ENCODE measurements at places on chromosomes 3 and 15.

DNA sequence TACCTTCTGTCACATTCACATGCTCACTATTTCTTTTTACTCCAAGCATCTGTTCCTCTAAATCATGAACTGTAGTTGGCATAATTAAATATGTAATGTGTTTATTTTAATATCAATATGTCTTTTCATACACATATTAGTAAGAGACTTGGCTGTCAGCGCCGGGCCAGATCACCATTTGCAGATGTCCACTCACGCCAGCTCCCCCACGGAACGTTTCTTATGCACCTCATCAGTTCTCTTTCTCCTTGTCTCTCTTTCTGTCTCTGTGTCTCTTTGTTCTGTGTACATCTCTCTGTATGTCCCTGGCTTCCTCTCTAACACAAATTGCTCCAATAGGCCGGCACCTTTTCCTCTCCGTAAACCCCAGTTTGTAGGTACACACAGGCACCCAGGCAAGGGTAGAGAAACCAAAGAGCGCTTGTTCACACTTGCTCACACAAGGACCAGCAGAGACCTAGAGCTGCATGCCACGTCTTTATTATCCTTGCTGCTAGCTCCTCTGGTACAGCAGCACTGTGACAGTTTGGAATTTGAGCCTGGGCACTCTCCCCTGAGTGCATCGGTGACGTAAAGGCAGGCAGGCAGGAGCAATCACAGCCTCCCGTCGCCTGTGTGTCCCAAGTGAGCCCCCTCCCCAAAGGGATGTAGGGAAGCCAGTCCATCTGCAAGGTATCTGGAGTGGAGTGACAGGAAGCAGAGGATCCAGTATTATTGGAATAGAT lies 40.4 kb downstream of the CACNA1D start:
- no peak for DNase-seq

DNA sequence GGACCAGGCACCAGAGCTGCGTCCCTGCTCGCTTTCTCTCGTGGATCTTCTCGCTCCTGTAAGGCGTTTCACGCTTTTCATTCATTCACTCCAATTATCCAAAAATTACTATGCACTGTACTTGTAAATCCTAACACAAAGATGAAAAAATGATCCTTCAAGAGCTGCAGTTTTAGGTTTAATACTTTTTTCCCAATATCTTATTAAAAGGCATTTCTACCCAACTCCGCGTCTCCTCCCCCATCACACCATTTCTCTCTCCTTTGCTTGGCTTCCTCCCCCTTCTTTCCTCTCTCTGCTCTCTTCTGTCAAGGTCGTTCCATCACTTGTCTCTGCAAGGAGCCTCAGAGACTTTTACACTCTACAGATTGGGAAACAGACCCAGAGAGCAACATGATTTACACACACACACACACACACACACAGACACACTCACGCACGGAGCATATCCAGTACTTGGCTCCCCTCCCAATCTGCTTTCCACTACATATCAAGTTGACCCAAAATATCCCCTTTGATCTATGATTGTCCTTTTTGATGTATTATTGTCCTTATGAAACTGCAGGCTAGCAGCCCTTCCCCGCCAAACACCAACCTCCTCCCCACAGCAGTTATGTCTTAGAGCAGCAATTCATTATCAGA lies 479 bp upstream of the CLDN1 start:
- DNase-seq: no peak

GRCh38 chr3:158845765-158846350 lies 44.0 kb downstream of the MFSD1 start:
- peak; percentile 33 for DNase-seq

DNA sequence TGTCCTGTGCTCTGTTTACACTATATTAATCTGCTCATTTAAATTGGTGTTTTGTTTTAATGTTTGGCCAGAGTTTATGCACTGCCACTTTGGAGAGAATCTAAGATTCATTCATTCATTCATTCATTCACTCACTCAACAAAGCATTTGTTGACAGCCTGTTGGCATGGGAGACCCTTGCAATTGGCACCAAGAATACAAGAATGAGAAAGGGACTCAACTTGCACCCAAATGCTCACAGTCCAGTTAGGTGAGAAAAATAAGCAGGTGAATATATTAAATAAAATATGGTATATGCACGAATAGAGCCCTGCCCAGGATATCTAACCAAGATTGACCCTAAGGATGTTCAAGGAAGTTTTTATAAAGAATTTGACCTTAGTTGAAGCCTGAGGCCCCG lies 80.4 kb downstream of the TGFBR2 start:
- no peak for DNase-seq

DNA sequence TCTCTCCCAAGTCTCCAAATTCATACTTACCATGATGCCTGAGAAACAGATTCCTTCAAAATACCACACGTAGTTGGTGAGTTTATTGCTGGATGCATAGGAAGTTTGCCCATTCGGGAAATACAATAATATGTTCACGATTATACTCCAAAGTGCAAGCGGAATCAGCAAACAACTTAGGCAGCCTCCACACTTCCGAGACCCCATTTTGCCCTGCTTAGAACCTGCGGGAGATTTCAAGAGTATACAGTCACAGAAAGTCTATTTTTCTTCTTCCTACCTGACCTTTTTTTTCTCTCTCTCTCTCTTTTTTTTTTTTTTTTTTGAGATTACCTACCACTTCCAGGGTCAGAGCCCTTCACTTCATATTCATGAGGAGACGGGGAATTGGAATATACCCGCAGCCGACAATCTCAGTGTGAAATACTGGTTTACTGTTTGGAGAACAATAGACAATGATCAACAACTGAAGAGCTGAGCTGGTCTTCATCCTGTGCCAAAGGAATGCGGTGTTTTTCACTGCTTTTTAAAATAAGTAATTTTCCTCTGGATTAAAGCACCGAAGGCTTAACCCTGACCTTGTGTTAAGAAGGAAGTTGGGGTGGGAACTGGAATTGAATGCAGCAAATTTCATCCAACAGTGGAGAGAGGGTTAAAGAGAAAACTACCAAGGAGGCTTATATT lies at the start of gene TM4SF18:
Gene TM4SF18, minus strand, starts transcription at position 461 of the 684 bp plus-strand sequence. Its CDS starts 254 bp downstream, at position 207.
- DNase-seq: no peak

DNA sequence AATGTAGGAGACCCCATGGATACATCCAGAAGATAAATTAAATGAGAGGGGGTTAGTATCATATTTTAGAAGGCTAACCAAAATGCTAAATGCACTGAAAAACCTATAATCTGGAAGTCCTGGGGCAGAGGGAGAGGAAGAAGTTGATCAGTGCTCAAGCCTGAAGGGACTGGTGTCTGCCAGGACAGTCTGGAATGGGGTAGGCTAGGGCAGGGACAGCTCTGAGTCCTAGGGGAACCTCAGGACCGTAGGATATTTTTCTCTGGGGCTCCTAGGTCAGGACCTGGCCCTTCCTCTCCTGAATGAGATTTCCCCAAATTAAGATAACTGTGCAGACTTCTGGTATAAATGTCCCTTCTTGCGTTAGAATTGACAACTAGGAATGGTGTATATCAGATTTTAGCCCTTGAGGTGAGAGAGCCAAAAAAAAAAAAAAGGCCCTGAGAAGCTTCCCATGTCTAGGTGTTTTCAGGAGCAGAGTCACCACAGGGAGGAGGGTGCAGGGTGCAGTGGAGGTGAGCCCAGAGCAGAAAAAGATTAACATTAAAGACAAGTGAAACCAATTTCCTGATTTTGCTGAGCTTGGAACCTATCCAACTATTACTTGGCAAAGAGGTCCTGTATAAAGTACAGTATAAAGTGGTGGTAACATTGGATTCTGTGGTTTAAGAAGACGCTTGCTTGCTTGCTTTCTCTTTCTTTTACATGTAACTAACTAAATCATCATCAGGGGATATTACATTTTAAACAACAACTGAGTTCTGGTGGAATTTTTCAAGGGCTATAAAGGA lies 63.5 kb downstream of the HACD2 start:
- no peak for DNase-seq

- no peak for DNase-seq
Observed at GRCh38 chr3:139267300-139268246, 76.2 kb upstream of the MRPS22 start.

- DNase-seq: no peak
Observed at GRCh38 chr3:149299938-149300801, 33.3 kb downstream of the TM4SF18 start.

- no peak for DNase-seq
Observed at GRCh38 chr3:128448491-128448890, 18.2 kb downstream of the DNAJB8 start.

- DNase-seq: no peak
Observed at GRCh38 chr15:82570721-82571508, 30.7 kb upstream of the RPS17 start.

GRCh38 chr15:82963471-82964341 lies 11.2 kb upstream of the HOMER2 start:
- no peak for DNase-seq

GRCh38 chr15:31574766-31575165 lies 248.1 kb downstream of the KLF13 start:
- DNase-seq: no peak

GRCh38 chr3:11459186-11459824 lies 184.4 kb downstream of the VGLL4 start:
- DNase-seq: no peak

DNA sequence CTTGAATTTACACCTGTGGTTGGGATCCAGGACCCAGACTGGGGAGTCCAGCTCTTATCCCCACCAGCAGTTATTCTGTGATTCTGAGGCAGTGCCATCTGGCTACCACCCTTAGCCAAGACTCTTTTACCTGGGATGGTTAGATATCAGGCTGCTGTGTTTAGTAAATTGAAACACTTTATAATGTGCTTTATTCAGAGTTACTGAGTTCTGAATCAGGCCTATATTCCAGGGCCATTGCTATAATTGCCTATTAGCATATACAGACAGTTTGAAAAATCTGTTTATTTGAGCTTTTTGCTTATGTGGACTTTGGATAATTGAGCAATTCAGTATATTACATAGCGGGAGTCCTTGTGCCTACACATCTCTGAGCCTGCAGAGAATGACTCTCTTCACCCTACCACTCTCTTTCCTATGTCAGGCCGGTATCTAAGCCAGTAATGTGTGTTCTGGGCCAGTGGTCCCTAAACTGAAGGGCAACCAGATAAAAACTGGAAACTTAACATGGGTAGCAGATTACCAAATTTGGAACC lies 45.4 kb upstream of the TRAK1 start:
- DNase-seq: no peak

DNA sequence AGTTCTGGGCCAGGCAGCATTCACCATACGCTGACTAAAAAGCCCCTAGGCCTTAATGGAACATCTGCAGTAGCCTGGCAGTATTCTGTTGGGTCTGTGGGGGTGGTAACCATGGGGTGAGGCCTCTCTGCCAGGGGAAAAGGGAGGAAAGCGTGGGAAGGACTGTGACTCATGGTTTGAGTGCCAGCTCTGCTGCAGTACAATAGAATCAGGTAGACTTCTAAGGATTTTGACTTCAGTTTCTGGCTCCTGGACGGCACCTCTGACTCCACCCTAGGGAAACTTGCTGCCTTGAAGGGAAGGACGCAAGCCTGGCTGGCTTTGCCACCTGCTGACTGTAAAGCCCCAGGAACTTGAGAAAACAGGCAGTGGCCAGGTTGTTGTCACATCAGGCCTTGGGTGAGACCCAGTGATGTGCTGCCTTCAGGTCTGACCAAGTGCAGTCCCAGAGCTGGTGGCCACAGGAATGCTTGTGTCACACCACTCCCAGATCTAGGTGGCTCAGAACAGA lies 148.6 kb downstream of the SUCNR1 start:
- peak; percentile 62 for DNase-seq

DNA sequence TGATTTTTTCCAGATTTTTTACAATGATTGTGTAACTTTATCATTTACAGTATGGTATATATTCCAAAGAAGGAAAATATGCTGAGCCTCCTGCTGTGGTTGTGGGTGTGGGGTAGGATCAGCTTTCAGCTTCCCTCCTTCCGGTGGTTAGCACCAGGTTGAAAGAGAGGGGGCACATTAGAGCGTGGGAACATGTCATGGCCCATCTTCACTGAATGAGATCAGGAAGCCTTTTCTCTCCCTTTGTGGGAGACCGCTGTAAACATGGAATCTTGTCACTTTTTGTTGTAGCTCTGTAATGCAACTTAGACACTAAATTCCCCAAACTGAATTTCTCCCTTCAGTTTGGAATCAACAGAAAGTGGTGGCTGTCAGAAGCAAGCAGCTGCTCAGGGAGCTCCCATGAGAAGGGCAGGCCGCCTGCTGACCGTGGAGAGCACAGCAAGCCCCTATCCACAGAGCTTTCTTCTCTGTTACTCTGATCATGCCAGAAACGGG lies 86.7 kb upstream of the LIMD1 start:
- no peak for DNase-seq

DNA sequence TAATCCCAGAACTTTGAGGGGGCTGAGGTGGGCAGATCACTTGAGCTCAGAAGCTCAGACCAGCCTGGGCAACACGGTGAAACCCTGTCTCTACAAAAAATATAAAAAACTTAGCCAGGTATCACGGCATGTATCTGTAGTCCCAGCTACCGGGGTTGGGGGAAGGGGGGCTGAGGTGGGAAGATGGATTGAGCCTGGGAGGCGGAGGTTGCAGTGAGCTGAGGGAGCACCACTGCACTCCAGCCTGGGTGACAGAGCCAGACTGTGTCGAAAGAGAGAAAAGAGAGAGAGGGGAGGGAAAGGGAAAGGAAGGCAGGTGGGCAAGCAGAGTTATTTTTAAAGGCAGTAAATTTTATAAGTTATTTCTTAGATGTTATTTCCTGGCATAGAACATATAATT lies 368.1 kb downstream of the ULK4 start:
- DNase-seq: no peak

GRCh38 chr3:143128227-143128955 lies 8.8 kb downstream of the CHST2 start:
- DNase-seq: no peak

DNA sequence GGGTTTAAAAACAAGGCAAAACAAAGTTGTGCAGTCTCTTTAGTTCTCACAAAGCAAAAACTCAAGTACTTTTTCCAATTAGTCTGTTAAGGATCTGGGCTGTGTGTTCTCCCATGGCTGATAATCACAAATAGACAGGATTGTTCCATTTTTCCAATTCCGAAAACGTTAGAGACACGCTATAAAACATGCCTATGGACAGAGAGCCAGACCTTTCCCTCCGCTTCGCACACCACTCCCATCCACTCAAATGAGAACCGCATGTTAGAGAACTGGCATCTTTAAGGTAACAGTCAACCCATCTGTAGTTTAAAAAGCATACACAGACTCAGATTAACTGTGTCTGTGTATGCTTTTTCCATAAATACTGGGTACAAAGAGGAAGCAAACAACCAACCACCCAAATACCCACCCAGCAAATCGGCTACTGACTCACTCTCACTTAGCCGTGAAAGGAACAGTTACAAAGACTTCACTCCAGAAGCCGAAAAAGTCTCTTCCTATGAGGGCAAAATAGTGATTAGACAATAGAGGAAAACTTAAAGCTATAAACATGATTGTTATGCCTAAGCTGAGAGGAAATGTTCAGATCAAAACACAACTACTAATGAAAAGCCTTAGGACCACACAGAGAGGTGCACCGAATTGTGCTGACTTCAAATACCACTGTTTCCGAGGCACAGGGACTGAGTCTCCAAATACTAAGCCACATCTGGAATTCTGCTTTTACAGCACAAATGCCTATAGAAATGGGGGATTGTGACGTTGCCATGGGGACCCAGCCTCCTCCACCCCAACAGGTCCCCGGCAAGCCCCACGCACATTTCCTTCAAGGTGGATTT lies 36.1 kb downstream of the IL17RD start:
- DNase-seq: no peak

Data from stimulated activated CD4-positive, alpha-beta T cell treated with anti-CD3 and anti-CD28 coated beads, Interleukin-4, amount 100 ng/mL, for 24 hours (primary cell).